ENCODE measurements at places on chromosomes 6 and 20.

- DNase-seq: no peak
Measured at GRCh38 chr20:59004763-59005522, 2.1 kb downstream of the CTSZ start.

DNA sequence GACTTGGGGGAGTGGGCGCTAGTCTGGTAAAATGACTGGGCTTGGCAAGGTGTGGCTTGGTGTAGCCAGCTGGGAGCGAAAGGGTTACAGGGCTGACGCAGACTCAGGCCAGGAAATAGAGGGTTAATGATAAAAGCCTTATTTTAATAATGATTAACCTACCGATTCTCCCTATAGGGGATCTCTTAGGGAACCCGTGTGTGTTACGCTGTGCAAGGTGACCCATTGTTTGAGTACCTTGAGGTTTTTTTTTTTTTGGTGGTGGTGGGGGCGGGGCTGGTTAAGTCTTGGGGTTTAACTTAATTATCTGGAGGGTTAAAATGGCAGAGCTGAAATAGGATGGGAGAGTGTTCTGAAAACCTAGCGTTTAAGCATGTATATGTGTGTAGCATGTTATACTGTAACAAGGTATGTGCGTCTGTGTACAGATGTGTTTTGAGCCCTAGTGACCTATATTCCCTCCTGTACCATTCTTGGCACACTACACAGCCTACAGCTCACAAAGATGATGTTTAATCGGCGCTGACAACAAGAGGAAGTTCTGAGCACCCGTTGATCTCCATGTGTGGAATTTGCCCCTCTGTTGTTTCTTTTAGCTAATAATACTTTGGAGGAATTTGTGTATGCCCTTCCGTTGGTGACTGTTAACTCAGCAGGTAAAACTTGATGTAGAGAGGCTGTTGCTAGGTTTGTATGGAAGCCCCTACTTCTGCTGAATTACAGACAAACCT, 1.3 kb downstream of the CARMIL1 start:
- no peak for DNase-seq

DNA sequence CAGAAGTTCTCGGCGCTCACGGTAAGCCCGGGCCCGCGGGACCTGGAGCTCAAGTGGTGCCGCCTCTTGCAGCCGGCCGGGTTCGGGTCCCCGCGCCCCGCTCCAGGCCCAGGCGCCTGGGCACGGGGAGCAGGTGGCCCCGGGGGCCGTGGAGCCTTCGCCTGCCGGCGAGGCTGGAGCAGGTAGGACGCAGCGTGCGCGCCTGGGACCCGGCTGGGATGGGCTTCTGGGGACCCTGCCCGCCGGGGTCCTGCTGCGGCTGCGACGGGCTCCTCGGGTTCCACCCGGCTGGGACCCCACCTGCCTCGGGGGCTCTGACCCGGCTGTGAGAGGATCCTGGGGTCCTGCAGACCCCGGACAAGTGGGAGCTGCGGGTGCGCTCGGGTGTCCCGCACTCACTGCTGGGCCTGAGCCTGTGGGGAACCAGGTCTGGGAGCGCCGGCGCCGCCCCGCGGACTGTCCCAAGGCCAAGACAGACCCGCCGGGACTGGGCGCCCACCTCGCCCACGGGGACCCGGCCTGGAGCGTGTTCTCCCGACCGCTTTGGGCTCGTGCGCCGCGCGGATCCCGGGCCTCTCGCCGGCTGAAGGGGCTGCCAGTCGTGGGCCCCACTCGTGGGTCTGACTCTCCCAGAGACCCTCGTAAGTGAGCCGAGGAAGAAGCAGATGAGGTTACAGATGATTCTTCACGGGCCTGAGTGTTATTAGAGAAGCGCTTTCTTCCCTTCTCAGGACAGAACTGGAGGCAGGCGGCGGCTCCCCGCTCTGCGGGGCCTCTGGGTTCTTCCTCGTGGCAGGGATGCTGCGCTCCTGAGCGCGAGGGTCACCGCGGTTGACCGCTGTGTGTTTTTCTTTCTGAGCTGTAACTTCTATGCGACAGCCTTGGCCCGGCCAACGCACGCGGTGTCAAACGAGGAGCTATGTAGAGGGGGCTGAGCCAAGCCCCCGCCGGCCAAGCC, 729 bp downstream of the SMOC2 start:
- DNase-seq: peak; percentile 7

- DNase-seq: no peak
Measured at GRCh38 chr6:43497689-43498088, 12.5 kb downstream of the LRRC73 start.

GRCh38 chr20:57396212-57396983, 5.2 kb downstream of the RBM38 start:
- no peak for DNase-seq

DNA sequence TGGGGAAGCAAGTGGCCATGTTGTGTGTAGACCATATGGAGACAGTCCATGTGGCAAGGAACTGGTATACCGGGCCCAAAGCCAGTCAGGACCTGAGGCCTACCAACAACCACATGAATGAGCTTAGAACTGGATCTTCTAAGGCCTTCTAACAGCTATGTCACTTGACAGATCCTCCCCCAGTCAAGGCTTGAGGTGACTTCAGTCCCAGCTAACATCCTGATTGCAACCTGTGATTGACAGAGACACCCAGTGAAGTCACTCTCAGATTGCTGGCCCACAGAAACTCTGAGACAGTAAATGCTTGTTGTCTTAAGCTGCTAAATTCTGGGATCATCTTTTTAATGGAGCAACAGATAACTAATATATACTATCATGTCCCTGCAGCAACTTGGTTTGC, 32.9 kb downstream of the AHI1 start:
- no peak for DNase-seq

DNA sequence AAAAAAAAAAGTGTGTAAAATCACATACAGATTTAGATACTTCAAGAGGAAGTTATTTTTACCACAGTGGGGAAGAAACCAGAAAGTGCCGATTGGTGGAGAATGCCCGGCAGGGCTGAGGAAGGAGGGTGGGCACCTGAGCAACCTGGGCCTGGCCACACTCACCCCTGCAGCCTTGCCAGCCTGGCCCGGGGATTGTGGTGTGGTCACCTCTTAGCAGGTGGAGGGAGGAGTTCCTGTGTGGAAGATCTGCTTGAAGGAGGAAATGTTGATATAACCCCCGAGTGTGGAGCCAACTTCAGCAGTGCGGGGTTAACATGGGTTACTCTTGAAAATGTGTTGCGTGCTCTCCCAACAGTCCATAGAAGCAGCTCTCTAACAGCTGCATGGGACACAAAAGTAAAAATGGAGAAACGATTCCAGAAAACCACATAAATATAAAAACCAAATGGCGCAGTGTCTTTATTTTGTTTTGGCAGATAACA, 14.7 kb downstream of the UST start:
- DNase-seq: no peak

DNA sequence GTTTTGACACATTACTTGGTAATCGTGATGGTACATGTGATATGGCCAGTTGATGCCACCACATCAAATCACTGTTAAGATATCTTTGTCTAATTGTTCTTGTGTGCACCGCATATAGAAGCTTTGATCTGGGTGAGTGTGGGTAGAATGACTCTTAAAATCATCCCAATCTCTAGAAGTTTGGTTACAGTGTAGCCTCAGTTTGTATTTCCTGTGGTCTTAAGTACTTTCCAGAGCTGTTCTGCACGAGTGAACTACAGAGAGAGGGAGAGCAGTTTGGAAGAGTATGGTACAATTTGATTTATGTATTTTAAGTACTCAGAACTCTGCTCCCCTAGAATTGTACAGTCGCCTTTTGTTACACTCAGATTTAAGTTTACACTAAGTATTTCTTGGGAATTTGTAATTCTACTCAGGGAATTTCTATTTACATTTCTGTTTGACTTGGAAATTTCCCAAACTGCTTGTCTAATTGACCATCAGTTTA, 37.5 kb downstream of the SNX9 start:
- no peak for DNase-seq

DNA sequence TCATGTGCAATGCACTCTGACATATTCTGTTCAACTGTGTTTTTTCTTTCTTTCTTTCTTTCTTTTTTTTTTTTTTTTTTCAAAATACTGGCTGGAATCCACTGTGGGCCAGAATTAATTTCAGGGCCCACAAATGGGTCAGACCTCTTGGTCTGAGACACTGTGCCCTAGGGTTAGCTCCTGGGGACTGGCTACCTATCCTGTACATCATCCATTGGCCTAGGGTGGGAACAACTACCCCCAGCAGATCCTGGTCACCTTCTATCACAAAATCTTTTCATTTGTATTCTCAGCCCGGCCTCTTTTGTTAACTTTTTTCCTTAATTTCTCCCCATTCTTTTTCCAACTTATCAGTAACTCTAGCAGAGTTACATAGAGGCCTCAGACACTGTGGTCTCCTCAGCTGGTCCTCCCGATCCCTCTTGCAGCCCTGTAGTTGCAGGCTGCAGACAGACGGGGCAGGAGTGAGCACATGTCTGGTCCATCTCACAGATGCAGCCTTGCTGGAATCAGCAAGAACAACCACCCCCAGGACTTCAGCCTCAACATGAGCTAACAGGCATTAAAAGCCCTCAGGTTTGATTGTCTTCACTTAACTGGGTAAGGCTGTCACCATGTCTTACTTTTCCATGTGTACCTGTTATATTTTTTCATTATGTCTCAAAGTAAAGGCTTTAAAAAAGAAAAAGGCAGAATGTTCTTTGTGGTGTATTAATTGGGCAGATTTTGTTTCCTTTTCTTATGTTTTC, 41.3 kb downstream of the TXLNB start:
- no peak for DNase-seq

DNA sequence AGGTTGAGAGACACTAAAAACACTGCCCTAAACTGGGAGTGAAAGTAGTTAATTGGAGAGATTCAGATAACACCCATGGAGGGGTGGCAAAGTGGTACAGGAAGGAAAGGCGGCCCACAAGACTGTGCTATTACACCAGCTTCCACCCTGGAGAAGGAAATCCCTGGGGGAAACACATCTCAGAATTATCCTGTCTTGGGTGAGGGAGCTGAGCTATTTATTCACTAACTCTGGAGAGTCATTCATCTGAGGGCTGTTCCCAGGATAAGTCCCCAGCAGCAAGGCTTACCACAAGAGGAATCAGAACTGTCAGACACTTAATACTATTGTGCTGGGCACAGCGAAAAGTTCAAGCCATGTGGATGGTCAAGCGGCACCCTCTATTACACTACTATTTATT, 9.9 kb downstream of the TBCC start:
- no peak for DNase-seq

DNA sequence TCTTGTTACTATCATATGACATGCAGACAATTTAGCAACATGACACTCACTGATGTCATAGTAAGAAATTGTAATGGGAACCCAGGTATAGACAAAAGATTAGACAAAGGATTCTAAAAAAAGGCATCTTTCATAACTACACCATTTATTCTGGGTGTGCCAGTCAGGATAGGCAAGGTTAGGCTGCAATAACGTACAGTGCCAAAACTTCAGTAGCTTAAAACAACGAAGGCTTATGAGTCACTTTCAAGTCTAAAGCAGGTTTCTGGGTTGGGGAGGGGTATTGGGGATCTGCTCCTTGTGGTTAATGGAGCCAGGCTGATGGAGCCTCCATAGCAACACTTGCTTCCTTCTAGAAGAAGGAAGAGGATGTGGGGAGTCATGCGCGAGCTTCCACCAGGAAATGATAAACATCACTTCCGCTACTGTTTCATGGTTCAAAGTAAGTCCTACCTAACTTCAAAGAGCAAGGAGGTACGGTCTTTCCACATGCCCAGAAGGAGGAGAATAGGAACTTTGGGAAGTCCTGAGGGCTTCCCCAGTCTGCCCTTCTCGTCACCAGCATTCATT, 2.0 kb upstream of the GTSF1L start:
- DNase-seq: no peak

GRCh38 chr20:50916257-50916656, 15.0 kb downstream of the ADNP start:
- no peak for DNase-seq

GRCh38 chr20:1874450-1875182, 20.6 kb upstream of the SIRPA start:
- no peak for DNase-seq

DNA sequence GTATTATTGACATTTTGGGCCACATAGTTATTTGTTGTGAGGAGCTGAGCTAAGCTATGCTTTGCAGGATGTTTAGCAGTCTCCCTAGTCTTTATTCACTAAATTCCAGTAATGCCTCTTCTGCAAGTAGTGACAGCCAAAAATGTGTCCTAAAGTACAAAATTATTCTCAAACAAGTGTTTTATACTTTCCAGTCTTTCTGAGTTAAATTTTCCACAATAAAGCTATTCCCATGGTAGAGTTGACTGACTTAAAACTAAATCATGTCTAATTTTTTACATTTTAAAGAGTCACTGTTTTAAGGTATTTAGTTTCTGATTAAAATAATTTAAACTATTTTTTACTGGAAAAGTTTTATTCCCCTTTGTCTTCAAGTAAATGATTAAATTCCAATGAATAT, 717.8 kb upstream of the HS3ST5 start:
- no peak for DNase-seq

DNA sequence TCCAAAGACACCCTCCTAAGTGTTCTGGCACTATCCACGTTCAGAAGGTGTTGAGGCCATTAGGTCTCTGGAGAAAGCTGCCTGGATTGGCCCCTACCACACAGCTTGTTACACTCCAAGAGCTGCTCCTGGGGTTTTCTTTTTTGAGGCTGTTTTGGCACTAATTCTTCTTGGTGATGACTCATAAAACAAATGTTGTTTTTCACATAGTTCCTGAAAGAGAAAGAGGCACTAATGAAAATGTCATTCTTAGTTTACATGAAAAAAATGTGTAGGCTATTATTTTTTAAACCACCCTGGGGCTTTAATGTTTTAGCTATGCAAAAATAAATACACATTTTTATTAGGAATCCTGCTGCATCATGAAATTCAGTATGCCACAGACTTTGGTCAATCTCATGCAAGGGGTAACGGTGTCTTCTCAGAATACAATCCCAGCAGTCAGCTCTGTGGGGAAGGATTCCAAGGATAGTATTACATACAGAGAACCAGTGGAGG, 38.1 kb downstream of the TBPL1 start:
- no peak for DNase-seq

DNA sequence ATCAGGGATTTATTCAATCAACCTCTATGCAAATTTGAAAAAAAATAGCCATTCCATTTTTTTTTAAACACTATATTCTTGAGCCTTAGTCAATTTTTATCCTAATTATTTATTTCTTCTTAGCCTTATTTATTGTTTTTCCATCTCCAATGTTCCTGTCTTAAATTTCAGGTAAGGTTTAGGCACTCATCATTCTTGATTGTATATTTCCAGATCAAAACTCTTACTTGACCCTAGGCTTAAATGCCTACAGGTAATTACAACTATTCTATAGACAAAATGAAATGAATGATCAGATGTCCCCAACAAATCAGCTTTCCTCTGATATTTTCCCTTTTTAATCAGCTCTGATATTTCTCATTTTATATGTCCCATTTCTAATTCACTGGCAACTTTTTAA, 402.6 kb upstream of the EPHA7 start:
- DNase-seq: no peak
